ENCODE measurements at places on chromosomes 13 and 19. TPM values are rescaled to one million over a fixed set of nuclear protein-coding genes. Genes with fewer than 3 reads are reported as not detected.

Gene CACNG8
- 0.06 TPM for total RNA-seq

Gene SLC6A16
- total RNA-seq, result 0.11 TPM

Gene TMEM38A
- total RNA-seq, result 2.9 TPM

Gene CDC37
- 311 TPM for total RNA-seq

Gene KBTBD6
- 11.5 TPM for total RNA-seq

Gene APOC4
- total RNA-seq, result not detected

Gene KIRREL2
- not detected for total RNA-seq

Gene PINLYP
- total RNA-seq, result 0.29 TPM

Gene PBX4
- 1.1 TPM for total RNA-seq

Gene PRR12
- total RNA-seq, result 3.8 TPM

Gene SPRED3
- total RNA-seq, result 5.6 TPM

GRCh38 chr13:30037766-30038165 lies 187.3 kb upstream of the UBL3 start:
- no peak for DNase-seq

DNA sequence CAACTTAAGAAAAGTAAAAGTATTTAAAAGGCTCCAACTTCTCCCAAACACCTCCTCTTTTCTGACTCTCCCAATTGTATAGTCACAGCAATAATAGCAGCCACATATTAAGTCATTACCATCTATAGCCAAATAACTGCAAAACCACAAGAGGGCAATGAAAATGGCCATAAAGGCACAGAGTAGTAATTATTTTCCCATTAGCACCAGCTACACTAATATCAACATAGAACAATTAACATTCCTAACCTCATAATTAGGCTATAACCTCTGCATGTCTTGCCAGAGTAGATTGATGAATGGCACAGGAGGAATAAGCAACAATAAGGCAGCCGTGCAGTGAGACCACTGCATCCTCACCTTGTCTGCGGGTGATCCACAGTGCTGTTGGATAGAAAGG lies 226.4 kb upstream of the SERP2 start:
- no peak for DNase-seq

DNA sequence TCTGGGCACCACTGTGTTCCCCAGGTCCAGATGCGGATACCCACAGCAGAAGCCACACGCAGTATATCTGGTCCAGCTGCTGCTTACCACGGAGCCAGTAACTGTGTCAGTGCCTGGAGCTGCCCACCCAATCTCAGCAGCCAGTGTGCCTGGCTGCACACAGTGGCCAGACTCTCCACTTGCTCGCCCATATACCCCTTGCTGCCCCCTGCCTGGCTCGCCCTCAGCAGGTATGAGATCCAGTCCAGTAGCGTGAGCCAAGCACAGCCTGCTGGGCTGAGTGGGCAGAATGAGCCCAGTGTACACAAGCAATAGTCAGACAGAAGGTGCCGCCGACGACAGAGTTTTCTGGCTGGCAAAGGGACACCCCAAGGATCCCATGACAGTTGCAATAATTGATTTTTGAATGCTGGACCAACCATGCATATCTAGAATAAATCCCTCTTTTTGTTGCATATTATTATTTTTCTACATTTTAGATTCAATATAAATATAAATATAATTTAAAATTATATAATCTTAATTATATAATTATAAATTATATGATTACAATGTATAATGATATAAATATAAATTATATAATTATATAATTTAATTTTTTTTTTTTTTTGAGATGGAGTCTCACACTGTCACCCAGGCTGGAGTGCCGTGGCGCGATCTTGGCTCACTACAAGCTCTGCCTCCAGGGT lies 918.8 kb upstream of the MIR17HG start:
- no peak for DNase-seq

DNA sequence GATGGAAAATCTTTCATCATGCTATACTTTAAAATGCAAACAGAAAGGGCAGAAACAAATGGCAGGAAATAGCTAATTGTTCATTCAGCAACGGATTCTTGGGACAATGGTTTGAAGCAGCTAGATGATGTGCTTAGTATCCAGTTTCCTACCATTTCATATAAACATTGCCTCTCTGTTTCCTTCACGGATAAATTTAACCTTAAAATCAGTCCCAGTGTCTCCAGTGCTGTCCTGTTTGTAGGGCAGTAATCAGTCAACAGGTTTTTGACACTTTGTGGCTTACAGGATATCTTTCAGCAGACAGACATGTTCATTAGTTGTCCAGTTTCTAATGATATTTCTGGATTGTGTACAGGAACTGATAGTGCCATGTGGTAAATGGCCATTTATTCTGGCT lies 24.7 kb upstream of the RB1 start:
- DNase-seq, result no peak

DNA sequence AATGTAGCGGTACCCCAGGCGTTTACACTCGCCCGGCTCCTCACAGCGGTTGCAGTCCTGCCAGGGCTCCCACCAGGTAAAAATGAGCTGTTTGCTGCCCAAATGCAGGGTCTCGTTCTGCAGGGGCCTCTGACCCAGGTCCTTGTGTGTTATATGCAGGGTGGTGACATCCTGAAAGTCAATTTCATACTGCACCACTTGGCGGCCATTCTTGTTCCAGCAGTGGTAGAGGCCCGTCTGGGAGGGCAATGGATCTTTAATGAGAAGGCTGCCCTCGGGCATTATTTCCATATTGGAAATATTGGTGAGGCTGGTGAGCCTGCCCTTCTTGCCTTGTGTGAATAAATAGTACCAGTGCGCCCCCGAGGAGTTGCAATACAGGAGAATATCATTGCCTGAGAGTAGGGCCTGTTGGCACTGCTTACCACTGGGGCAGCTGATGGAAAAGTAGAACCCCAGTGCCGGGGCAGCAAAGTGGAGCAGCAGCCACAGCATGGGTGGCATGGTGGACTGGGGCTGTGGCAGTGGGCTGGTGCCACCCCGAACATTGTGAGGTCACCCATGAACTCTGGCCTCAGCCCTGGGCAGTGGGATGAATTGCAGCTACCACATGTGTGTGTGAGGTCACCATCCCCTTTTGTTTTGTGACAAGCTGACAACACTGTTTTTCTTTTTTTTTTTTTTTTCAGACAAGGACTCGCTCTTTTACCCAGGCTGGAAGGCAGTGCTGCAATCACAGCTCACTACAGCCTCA lies at the start of gene FAM187B:
TSS of gene FAM187B (minus strand) at position 563 of the 754 bp plus-strand sequence. CDS start at position 504, 59 bp downstream.
- DNase-seq, result no peak

DNA sequence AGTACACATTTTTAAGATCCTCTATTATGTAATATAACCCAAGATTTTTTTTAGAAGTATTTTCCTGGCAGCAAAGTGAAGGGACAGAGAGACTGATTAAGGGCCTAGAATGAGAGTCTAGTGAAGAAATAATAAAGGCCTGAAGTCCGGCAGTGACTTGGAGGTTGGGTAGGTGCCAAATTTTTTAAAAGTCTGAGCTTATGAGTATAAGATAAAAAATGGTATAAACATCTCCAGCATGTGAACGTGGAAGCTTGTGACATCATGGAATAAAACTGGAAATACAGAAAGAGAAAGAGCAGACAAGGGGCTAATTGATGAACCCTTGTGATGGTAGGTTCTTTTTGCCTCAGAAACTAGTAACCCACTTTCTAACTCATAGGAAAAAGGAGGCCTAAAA lies 174.6 kb downstream of the SUCLA2 start:
- no peak for DNase-seq

DNA sequence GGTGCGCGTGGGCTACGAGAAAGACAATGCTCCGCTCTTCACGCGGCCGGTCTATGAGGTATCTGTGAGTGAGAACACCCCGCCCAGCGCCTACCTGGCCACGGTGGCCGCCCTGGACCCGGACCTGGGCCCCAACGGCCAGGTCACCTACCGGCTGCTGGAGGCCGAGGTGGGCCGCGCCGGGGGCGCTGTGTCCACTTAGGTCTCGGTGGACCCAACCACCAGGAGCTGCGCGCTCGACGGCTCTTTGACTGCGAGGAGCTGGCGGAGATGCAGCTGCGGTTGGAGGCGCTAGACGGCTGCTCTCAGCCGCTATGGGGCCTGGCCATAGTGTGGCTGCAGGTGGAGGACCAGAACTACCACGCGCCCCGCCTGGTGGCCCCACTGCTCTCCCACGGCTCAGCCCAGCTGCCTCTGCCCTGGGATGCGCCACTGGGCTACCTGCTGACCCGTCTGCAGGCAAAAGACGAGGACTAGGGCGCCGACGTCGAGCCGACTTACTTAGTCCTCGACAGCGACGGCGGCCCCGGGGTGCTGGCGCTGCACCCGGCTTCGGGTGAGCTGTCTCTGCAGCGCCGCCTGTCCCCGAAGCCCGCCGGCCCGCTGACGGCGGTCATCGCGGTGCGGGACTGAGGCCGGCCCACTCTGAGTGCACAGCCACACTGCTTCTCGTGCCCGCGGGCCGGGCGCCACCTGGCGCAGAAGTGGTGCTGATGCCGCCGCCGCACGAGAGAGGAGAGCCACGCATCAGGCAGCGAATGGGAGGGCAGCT lies 173.0 kb downstream of the OLFM4 start:
- no peak for DNase-seq

- DNase-seq, result peak; percentile 48
Observed at GRCh38 chr13:30308548-30308947, 1.2 kb upstream of the KATNAL1 start.

GRCh38 chr19:51821921-51822320 lies 27.0 kb downstream of the FPR3 start:
- DNase-seq, result no peak

DNA sequence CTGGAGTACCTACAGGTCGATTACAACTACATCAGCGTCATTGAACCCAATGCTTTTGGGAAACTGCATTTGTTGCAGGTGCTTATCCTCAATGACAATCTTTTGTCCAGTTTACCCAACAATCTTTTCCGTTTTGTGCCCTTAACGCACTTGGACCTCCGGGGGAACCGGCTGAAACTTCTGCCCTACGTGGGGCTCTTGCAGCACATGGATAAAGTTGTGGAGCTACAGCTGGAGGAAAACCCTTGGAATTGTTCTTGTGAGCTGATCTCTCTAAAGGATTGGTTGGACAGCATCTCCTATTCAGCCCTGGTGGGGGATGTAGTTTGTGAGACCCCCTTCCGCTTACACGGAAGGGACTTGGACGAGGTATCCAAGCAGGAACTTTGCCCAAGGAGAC lies 4.7 kb downstream of the SLITRK5 start:
- DNase-seq, result no peak

GRCh38 chr19:46186717-46187101 lies 38.7 kb downstream of the IGFL2 start:
- no peak for DNase-seq

- peak; percentile 60 for DNase-seq
Observed at GRCh38 chr13:27273658-27274425, 3.2 kb downstream of the RASL11A start.

DNA sequence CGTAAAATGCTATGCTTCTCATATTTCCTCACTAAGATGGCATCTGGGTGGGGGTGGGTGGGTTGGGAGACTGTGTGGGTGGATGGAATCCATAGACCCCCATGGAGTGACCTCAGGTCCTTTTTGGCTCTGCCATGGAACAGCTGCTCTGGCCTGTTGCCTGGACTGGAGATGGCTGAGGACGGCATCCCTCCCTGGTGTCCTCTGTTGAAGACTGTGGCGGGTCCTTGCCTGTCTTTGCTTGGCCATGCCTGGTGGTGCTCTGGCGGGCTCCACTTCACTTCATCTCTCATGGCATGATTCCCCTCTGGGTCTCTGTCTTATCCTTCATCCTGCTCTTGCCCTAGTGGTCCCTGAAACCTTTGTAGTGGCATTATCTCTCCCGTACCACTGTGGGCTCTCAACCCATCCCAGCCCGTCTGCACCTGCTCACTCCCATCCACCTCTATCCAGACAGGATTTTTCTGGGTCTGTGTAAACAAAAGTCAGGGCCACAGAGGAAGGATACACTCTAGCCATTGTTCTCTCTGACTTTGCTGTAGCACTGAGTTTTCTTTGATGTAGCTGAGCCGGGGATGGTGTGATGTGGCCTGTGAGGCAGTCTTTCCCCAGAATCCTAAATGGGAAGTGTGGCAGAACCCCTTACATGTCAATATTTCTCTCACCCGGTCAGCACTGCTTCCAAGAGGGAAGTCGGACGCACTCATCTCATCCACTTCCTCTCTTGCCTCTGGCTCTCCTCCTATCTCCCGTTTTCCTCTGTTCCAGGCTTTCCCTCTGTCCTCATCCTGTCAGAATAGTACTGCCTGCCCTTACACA lies 36.1 kb downstream of the WDFY2 start:
- DNase-seq, result peak; percentile 74

GRCh38 chr13:30623392-30623791 lies 5.7 kb downstream of the USPL1 start:
- no peak for DNase-seq

- DNase-seq, result peak; percentile 14
Observed at GRCh38 chr13:102141625-102142472, 260.0 kb downstream of the FGF14 start.

- DNase-seq, result no peak
Observed at GRCh38 chr13:29799041-29799440, 51.4 kb downstream of the UBL3 start.

- DNase-seq, result no peak
Observed at GRCh38 chr19:4970558-4971423, 1.9 kb downstream of the KDM4B start.

- DNase-seq, result peak; percentile 86
Observed at GRCh38 chr13:110187641-110188161, 119.3 kb downstream of the COL4A1 start.

DNA sequence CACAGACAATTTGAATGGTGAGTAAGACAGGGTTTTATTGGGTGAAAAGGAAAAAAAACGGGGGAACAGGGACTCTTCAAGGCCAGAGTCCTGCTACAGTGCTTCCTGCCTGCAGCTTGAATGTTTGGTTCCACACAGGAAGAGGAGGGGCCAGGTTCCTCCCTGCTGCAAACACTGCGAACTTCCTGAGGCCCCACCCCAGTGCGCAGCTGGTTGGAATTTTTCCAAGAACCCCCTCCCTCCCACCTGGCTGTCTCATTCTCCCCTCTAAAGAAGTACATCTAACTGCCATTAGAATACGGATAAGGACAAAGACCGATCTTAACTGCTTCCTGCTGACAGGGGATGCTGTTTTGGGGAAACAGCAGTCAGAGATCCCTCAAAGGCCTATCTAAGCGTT lies 184.9 kb downstream of the GGACT start:
- DNase-seq, result no peak

- no peak for DNase-seq
Observed at GRCh38 chr19:5326986-5327623, 13.5 kb downstream of the PTPRS start.

DNA sequence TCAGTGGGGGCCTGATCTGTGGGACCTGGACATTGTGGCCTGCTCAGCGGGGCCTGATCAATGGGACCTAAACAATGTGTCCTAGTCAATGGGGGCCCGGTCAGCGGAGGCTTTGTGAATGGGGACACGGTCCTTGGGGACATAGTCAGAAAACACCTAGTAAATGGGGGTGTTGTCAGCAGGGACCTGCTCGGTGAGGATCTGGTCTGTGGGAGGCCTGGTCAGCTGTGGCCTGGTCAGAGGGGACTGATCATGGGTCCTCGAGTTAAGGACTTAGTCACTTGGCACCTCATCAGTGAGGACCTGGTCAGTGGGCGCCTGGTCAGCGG lies 44.5 kb upstream of the TPM4 start:
- no peak for DNase-seq
